Choroid plexus epithelial cell (primary cell): ENCODE measurements at places on chromosomes 13 and 19.
A peak's percentile ranks its signal among the peaks of the same experiment; 100 is the strongest.

DNA sequence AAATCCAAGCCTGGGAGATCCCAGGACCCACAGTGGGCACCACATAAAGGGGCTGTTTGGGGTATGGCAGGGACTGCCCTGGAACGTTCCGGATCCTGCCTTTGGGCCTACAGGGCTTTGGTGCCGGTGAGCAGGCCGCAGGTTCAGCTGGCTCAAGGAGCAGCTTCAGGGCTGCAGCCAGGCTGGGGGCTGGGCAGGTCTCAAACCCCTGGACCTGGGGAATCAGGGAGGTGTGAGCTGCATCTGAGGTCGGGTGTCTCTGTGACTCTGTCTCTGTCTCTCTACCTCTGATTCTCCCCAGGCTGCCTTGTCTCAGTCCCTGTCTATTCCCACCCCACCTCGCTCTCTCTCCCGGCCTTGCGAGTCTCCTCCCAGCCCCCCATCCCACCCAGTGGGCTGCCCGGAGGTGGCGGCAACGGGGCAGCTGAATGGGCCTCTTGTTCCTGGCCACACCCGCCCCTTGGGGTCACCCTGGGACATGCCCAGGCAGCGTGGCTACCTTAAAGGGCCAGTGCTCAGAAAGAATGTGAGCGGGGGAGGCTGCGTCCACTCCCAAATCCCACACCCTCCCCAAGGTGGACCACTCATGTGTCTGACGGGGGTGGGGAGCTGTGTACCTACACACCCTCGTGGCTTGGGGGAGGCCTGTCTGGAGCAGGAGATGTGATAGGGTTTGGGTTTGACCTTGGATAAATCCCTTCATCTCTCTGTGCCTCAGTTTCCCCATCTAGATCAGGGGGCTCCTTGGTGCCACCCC is 31.1 kb downstream of the NFIC start:
- no peak for DNase-seq

- DNase-seq = peak; percentile 69
Observed at GRCh38 chr13:100382785-100383184, 205.8 kb downstream of the GGACT start.

- no peak for DNase-seq
Observed at GRCh38 chr13:30121244-30121643, 186.1 kb downstream of the KATNAL1 start.

- no peak for DNase-seq
Observed at GRCh38 chr19:6891761-6892385, 4.5 kb downstream of the ADGRE1 start.

DNA sequence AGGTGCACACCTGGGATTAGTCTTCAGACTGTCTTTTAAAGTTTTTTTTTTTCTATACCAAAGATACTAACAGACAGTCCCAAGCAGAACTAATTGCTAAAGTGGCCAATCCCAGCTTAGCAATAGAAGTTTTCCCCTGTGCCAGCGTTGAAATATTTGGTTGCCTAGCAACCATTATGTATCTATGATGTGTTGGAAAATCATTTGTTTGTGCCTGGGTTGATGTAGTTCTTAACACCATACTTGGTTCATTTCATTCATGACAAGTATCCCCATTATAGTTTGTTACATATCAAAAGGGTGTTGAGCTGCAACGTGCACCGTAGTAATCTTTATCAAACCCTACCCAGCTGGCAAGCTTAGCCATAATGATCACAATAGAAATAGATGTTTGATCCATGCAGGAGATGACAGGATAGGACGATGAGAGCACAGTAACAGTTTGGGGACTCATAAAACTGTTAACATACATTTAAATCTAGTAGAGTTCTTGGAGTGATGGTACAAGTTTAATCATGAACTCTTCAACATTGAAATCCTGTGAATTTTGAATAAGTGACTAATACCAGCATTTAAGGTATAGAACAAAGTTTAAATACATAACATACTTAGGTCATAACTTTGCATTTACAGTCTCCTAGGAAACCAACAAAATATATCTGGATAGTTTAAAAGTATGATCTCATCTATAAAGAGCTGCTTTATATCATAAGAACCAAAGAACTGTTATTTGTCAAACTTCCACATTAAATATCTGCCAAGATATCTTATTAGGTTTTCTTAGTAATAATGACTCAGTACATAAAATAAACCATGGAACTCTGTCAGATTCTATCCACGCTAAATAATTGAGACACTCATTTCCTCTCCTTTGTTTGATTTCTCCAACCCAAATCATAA is 73.4 kb downstream of the MBNL2 start:
- DNase-seq = peak; percentile 45

- no peak for DNase-seq
Observed at GRCh38 chr13:65540175-65540574, 1690.0 kb downstream of the PCDH9 start.

- DNase-seq = peak; percentile 67
Observed at GRCh38 chr13:93727211-93728141, 500.9 kb downstream of the GPC6 start.

DNA sequence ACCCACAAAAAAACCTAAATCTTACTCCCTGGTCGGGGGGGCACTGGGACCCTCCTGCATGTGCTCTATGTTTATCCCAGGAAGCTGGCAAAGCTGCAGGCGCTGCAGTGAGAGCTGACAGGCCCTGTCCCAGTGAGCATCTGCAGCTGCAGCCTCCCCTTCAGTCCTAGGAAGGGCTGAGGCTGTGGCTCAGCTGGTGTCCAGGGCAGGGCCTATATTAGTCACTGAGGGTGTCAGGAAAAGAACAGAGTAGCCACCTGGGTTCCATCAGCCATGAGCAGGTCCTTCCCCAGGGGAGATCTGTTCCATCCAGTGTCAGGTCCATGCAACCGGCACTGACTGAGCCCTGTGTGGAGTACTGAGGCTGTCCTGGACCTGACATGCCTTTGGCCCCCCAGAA is 120.5 kb downstream of the TNFRSF19 start:
- DNase-seq = peak; percentile 23
